Kidney capillary endothelial cell (primary cell): ENCODE measurements at places on chromosomes 4 and X.

- DNase-seq = no peak
Observed at GRCh38 chrX:132786217-132786616, 172.2 kb downstream of the HS6ST2 start.

DNA sequence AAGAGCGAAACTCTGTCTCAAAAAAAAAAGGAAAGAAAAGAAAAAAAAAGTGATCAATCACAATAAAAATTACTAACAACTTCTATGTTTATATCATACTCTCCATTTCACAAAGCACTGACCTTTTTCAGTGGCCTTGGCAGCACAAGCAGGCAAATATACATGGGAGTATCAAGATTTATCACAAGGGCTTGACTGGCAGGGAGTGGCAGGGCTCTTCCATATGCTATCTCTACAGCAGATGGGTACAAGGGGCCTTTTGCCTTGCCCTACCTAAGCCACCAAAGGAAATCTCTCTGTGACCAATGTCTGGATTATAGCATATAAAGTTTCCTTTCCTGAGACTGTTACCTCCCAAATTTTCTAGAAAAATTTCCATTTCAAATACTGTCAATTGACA lies 24.4 kb downstream of the TSPAN5 start:
- DNase-seq = no peak

DNA sequence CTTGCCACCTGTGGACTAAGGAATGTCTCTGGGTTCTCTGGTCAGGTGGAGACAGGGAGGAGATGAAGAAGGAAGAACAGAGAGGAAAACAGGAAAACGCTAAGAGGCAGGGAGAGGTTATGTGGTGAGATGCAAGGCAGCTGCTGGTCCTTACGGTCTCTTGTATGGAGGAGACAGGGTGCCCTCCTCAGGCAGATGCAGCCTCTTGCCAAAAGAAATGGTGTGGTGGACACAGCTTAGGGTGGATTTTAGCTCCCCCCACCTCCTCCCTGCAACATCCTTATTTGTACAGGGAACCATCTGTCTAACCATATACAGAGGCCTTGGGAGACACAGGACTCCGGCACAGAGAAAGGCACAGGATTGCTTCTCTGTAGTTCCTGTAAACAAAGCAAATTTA lies 9.7 kb downstream of the OCIAD2 start:
- DNase-seq = no peak

DNA sequence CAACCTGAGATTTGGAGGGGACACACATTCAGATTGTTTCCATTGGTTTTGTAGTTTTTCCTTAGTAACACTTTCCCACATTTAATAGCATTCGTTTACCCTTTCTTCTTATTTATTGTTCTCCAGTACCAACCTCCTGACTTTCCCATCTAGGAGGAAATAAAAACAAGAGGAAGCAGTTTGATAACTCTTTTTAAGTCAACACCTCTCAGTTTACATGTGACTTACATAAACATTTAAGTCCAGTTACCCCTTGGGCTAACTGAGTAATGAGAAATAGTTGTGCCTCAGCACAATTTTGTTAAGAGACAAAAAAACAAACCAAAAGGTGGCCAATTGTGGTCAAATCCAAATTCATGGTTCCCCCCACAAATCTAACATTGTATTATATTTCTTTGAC lies 34.8 kb downstream of the PHOX2B start:
- no peak for DNase-seq

DNA sequence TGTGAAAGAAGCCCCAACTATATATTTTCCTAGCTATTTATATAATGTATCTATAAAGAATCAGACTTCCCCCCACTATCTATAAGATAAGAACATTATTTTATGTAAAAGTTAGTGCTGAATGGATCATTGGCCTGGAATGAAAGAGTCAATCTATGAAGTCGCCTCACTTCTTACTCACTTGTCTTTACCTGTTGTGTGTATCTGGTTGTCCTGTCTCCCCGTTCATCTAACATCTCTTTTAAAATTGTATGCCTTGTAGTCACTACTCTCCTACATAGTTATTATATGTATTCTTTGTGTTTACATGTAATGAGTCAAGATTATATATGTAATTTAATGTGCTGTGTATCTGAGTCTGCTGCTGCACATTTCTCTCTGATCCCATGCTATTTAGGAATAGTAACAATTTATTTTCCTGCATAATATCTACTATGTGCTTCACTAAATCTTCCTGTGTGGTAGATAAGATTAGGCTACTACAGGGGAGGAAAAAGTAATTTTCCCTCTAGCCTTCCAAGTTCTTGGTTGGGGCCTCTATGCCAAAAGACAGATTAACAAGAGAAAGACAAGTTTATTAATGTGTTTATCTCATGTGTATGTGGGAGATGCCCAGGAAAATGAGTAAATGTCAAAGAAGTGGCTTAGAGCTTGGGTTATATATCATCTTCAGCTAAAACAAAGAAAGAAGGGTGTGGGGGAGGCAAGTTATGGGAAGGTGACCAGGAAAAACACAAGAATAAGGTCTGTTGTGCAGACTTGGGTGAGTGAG lies 77.6 kb upstream of the FRMPD4 start:
- no peak for DNase-seq

DNA sequence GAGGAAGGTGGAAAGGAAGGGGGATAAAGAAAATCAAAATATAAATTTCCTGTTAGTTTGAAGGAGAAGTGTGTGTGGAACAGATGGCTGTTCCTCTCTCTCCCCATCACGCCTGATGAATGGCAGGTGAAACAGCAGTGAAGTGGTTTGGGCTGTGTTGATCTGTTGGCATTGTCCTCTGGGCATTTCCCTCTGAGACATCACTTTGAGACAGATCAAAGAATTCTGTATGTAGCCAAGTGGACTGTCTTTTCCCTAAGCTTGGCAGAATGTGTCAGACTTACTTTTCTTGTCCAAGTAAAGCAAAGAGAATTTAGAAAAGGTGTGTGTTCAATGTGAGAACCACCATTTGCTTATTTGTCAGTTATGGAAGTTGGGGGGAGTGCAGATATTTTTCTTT lies 47.5 kb downstream of the SEPTIN11 start:
- no peak for DNase-seq

GRCh38 chr4:137599734-137600133 lies 67.4 kb upstream of the PCDH18 start:
- DNase-seq = no peak

GRCh38 chrX:136227948-136228838 lies 23.0 kb downstream of the MAP7D3 start:
- no peak for DNase-seq

DNA sequence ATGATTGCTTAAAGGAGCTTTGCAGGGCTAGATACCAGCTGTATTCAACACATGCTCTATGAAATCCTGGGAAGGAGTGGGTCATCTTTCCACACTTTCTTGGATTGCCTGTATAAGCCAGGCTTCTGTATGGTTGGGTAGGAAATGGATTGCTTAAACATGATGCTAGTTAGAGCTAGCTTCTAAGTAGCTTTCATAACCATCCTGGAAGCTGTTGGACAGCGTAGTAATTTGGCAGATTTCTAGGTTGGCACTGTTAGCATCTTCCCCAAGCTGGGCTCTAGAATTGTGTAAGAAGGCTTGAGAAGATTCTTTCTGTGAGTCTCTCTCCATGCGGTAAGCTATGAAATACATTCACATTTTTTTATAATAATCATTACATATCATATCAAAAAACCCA lies 127.3 kb downstream of the LINC00632 start:
- DNase-seq = no peak

GRCh38 chr4:185773419-185773818 lies 38.6 kb downstream of the SORBS2 start:
- DNase-seq = no peak

- no peak for DNase-seq
Observed at GRCh38 chr4:170008371-170008770, 17.8 kb downstream of the MFAP3L start.

DNA sequence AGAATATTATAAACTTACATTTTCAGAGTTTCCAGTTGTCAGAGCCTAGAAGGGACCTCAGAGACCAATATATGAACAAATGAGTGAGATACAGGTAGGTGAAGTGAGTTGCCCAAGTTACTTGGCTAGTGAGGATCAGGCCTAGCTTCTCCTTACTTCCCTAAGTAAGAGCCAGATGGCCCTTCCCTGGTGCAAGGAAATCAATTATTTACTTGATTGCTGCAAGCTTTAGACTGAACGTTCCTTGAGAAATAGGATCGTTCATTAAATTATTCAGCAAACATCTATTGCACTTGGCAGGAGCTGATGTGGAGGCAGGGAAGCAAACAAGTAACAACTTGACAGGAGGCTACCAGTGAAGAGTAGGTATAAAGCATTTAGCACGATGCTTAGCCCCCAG lies 117.8 kb downstream of the EFHC2 start:
- DNase-seq = no peak

GRCh38 chr4:9924750-9925149 lies 96.5 kb downstream of the SLC2A9 start:
- no peak for DNase-seq

DNA sequence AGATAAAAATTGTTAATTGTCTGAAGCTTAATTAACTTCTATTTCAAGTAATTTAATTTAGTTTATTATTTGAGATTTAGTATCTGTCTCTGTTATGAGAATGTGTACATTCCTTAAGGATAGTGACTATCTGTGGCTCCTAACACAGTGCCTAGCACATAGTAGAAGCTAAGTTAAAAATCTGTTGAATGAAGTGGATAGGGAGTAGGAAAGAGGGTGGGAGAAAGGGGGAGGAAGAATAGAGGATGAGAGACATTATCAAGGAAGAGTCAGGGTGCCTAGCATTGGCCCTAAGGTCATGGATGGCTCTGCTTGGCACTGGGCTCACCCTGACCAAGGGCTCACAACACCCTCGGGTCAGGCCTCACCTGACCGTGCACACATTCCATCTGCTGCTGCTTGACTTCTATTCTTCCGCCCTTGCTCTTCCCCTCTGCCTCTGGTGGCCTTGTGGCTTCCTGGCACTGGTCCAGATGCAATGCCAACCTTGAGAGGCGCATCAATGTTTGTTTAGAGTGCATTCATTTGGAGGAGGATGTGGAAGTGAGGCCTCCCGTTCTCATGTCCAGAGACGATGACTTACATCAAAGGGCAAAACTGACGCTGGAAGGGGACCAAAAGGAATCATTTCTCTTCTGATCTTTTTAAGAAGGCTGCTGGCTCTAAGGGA lies 42.3 kb downstream of the TRIM2 start:
- DNase-seq = no peak

DNA sequence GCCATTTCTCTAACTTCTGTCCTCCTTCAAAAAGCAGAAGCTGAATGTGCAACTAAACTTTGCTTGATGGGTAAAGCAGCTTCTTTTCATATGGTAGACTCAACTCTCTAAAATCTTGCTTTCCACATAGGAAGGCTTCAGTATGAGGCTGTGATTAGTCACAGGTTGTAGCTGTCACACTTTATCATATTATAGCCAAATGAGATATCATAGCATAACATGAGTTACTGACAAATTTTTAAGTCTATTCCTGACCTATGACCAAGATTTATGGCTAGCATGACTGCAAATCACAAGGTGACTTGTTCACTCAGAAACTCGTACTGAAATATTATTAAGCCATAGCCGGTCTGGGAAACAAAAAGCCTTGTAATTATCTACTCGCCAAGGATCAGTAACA lies 998.6 kb downstream of the RPA4 start:
- DNase-seq = no peak

GRCh38 chrX:68121371-68121770 lies 311.9 kb downstream of the OPHN1 start:
- no peak for DNase-seq

GRCh38 chrX:9207142-9207541 lies 173.2 kb upstream of the FAM9B start:
- no peak for DNase-seq

GRCh38 chr4:19051831-19052230 lies 1030.3 kb upstream of the LCORL start:
- DNase-seq = no peak

GRCh38 chr4:2441393-2442174 lies 22.8 kb downstream of the CFAP99 start:
- DNase-seq = peak; percentile 51

DNA sequence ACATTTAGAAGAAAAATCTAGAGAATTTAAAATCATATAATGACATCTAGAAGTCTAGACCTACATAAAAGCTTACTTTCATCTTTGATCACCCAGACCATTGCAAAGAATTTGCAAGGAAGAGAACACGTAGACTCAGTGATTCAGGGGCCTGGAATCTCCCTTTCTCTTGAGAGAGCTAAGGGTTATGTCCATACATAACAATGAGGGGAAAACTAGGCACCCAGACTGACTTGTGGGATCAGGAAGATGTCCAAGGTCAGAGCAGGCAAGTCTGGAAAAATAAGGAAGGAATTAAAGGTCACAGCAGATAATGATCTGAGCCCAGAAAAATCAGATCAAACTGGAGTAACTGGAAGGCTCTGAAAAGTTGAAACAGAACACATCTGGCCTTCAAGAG lies 198.4 kb upstream of the SFRP2 start:
- no peak for DNase-seq

- DNase-seq = no peak
Observed at GRCh38 chr4:123731035-123731434, 334.4 kb downstream of the SPRY1 start.

GRCh38 chr4:139208404-139208945 lies 31.5 kb upstream of the ELF2 start:
- no peak for DNase-seq

DNA sequence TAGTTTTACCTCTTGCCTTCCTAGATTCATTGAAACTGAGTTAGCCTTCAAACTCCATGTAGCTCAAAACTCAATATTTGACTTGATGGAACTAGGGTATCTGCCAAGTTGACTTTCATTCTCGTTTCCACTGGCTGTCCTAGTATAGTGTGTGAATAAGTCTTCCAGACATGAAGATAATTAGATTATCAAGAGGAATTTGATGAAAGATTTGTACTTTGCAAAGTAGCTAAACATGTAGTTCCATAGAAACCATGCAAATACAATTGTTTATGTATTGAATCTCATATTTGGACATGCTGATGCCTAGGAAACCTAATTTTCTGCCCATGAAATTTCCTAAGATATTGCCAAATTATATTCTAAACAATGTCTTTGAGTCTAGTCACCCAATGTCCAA lies 297.5 kb downstream of the ARHGAP24 start:
- no peak for DNase-seq

DNA sequence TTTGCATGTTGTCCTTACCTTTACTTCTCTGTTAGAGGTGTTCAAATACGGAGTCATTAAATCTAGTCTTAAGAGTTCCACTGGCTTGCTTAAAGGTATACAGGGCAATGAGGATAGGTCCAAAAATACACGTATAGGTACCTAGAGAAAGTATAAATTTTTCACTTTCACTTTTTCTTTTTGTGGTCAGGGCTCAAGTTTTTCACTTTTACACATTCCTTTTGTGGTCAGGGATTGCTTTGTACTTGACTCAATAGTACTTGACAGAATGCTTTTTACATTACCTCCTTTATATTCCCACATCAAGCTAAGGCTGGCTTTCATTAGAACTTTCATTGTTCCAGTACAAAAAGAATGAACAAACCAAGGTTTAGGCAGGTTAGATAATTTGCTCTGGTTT lies 21.7 kb downstream of the TMEM184C start:
- DNase-seq = no peak

DNA sequence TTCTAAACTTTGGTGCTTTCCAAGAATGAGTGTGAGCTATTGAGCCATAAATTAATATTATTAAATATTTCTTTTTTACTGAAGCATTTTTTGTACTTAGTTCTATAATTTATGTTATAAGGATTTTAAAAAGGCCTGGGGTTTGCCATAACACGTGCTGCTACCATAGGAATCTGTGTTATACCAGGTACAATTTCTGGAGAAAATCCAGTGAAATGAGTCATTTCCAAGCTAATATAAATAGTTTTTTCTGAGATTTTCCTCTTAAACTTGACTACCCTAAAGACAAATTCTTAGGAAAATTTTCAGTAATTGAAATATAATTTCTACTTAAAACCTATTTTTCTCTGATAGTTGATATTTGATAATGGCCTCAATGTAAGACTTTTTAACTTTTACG lies 130.8 kb downstream of the TLL1 start:
- DNase-seq = no peak
